ENCODE measurements at places on chromosomes 7 and 10.

- no peak for DNase-seq
These were observed 308.2 kb downstream of the LRMDA start for GRCh38 chr10:75739414-75740143.

- DNase-seq = no peak
These were observed 27.0 kb downstream of the SLC26A4 start for GRCh38 chr7:107687656-107688055.

- no peak for DNase-seq
These were observed 5.7 kb upstream of the TIAL1 start for GRCh38 chr10:119602241-119603095.

GRCh38 chr10:2165771-2166460 is 428.6 kb upstream of the ADARB2 start:
- DNase-seq = no peak

GRCh38 chr10:28432210-28432676 is 100.7 kb upstream of the WAC start:
- DNase-seq = no peak

GRCh38 chr10:126969310-126969709 is 64.1 kb downstream of the DOCK1 start:
- DNase-seq = no peak

DNA sequence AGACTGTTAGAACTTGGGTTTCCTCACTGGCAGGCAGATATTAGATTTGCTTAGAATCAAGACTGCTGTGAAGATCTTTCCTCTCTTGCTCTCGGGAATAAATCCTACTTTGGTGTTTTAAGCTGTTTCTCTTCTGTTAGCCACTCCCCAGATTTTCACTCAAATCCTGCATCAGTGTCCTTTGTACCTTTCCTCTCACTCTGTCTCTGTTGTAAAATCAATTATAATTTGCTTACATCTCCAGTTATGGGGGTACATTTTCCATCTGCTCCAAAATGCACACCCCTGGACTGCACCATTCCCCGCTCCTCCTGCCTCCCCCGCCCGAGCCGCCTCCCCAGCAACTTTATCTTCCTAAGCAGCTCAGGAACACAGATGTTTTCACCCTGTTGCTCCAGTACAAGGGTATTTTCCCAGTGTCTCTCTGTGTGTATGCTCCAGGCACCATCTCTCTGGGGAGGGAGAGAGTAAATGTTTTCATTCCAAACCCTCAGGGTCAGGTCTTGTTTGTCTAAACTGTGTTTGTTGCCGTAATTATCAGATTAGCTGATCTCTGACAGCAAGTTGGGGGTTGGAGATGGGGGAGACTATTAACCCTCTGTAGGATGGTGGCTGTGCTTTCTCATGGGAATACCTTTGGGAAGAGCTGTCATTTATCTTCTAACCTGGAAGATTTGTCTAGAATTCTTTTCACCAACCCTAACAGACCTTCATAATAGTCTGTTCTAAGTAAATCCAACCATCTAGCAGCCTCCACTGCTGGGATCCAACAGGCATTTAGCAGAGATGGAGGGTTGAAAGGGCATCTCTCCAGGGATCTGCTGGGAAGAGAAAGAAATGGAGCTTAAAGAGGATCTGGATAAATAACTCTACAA is 20.4 kb upstream of the GOT1 start:
- DNase-seq = no peak

- no peak for DNase-seq
These were observed 85.6 kb upstream of the PDCD4 start for GRCh38 chr10:110786172-110786571.
